ENCODE measurements at places on chromosomes 7 and 10.

DNA sequence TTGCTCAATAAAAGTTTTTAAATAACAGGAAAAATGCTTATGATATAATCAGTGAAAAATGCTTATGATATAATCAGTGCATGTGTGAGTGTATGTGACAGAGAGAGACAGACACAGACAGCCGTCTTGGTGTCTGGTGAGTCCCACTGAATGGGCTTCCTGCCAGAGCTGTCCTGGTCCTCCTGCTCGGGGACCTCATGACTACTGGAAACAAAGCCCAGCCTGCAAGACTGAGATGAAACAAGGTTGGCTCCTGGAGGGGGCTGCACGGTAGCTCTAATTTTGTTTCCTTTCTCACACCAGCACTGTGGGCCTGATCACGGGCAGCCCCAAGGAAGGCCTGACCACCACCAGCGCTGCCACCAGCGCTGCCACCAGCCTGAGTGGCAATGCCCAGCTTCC is 57.3 kb downstream of the NRP1 start:
- DNase-seq = no peak

- no peak for DNase-seq
These were observed 145.4 kb downstream of the LRRC4 start for GRCh38 chr7:127885843-127886242.

DNA sequence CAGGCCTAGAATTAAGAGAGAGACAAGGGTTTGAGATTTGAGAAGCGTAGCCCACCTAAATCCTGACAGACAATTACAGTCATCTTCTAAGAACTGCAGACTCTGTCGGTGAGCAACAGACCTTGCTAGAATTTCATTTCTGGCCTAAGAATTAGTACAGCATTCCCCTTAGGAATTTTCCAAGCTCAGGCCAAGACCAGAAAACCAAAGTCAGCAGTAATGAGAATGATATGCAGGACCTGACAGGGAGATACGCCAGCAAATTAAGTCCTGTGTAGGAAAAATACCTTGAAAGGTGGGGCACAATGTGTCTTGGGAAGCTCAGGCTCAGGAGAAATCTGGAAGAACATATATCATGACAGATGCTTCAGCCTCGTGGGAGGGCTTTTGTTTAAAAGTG is 52.7 kb upstream of the HERPUD2 start:
- DNase-seq = no peak

DNA sequence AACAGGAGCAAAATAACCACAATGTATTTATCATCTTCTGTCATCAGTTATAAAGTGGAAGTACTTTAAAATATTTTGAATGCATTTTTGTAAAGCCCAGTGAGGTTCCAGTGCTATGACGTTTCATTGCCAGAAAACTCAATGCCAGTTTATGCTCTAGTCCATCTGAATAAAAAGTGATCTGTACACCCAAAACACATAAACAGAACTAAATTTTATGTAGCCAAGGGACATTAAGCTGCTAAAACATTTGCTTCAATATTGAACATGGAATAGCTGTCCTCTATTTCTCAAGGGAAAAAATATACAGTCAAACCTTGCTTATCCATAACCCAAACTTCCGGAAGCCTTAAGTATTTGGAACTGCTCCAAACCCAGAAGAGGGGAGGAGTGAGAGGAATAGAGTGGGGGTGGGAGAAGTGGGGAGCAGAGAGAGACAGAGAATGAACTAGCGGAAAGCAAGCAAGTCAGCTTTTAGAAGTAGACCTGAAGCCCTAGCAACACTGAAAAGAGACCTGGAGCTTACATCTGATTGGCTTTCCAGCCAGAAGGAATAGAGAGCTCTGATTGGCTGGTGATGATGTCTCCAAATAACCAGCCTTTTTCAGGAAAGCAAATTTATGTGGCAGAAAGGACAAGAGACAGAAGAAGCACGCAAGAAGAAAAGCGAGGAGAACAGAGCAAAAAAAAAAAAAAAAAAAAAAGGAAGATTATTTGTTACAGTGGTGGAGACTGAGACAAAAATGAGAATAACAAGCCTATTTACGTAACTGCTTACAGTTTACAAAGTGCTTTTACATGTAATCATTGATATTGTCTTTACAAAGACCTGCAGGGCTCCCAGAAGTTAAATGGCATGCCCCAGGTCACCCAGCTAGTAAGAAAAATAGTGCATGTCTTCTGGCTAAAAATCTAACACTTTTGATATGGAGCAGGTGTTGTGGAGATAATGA is 196.0 kb downstream of the RNLS start:
- DNase-seq = peak; percentile 4

GRCh38 chr10:24483701-24484100 is 240.0 kb downstream of the ARHGAP21 start:
- no peak for DNase-seq

GRCh38 chr7:154804449-154804848 is 198.5 kb downstream of the PAXIP1 start:
- DNase-seq = no peak

- DNase-seq = no peak
These were observed 21.5 kb upstream of the CRHR2 start for GRCh38 chr7:30703756-30704155.

GRCh38 chr7:75662579-75663301 is 76.0 kb downstream of the HIP1 start:
- no peak for DNase-seq

GRCh38 chr7:105439174-105439893 is 50.6 kb upstream of the SRPK2 start:
- no peak for DNase-seq

DNA sequence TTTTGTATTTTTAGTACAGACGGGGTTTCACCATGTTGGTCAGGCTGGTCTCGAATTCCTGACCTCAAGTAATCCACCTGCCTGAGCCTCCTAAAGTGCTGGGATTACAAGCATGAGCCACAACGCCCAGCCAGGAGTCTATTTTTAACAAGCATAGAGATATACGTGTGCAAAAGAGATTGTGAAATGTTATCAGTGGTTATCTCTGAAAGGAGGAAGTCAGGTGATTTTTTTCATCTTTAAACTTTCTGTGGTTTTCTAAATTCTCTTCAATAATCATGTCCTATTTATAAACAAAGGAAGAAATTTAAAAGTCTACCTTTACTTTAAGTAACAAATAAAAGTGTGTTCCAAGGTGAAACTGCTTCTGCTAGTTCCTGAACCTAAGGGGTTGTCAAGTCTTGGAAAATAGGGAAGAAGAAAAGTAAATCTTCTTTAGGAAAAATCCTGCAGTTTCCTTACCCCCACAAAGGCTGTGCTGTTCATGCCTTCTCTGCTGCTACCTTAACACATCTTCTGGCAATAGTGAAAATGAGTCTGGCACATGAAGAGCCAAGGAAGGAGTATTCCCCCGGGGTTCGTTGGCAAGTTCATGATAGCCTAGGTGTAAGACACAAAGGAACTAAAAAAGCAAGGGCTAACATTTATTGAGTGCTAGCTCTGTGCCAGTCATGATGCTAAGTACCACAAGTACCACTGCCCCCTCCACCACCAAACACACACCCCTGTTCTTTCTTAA is 51.1 kb downstream of the CYP26A1 start:
- no peak for DNase-seq

- no peak for DNase-seq
These were observed 18.4 kb downstream of the TSPAN14 start for GRCh38 chr10:80472234-80473095.

- DNase-seq = no peak
These were observed 42.9 kb upstream of the ZNF716 start for GRCh38 chr7:57407125-57407524.

DNA sequence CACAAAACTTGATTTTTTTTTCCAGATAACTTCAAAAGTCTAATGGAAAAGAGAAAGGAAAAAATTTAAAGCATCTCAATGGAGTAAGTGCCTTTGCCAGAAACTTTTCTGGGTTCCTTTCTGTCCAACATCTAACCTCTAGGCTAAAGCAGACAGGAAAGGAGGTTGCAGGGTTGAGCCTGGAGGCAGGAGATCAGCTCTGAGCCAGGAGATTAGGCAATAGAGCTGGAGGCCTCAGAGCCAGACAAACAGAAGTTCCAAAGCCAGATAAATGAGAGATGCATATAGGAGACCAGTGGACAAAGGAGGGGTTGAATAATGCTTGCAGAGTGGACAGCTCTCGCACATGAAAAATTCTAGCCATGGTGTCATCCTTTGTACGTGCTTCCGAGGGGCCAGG is 42.9 kb downstream of the CHN2 start:
- DNase-seq = no peak

GRCh38 chr10:115942101-115942500 is 330.9 kb downstream of the GFRA1 start:
- no peak for DNase-seq

DNA sequence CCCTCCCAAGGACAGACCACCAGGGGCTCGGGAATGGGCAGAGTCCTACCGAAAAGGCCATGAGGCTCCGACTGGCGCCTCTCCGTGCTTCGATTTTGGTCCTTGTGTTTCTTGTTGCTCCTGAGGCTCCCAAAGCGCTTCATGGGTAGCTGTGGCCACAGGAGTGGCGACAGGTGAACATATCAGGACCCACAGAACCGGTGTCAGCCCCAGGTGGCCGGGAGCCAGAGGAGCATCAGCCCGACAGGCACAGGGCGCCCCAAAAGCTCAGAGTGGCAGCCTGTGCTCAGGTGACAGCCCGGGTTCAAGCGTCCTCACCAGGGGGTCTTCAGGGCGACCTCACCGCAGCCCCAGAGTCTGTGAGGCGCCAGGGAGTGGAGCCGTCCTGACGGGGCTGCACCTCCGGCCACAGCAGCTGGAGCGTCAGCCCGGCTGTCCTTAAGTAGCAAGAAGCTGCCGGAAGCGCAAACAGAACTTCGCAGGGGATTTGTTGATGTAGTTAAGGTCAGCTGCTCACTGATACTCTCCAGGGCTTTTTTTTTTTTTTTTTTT is 141.0 kb downstream of the PRKAG2 start:
- no peak for DNase-seq

DNA sequence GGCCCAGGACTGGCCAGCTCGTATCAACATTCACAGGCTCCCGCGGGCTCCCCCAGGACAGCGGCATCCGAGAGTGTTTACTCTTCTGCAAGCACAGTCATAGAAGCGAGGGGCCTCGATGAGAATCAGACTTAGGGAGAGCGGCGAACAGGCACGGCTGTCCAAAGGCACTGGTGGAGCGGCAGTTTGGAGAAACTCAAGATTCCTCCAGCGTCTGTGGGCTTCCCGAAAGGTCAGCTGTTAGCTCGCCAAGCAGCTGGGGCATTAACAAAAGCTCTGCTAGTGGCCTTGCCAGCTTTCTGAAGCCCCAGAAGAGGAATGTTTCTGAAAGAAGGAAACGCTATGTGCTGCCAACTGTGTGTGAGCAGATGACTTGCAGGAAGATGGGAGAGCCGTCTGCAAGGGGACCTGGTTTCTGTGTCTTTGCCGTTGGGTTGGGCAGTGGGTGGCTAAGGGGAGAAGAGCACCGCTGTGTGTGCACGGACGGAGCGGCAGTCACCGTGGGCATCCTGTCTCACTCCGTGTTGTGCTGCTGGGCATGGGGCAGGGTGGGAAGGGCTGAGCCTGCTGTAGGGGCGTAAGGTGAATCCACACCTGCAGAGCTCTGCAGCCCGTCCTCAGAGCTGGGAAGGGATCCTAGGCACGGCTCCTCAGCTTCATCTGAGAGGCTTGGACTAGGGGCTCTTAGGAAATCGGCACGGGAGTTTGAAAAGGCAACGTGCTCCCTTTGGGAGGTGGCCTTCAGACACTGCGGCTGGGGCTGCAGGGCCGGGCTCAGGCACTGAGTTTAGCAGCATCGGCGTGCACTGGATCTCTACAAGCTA is 42.1 kb downstream of the AMZ1 start:
- no peak for DNase-seq

DNA sequence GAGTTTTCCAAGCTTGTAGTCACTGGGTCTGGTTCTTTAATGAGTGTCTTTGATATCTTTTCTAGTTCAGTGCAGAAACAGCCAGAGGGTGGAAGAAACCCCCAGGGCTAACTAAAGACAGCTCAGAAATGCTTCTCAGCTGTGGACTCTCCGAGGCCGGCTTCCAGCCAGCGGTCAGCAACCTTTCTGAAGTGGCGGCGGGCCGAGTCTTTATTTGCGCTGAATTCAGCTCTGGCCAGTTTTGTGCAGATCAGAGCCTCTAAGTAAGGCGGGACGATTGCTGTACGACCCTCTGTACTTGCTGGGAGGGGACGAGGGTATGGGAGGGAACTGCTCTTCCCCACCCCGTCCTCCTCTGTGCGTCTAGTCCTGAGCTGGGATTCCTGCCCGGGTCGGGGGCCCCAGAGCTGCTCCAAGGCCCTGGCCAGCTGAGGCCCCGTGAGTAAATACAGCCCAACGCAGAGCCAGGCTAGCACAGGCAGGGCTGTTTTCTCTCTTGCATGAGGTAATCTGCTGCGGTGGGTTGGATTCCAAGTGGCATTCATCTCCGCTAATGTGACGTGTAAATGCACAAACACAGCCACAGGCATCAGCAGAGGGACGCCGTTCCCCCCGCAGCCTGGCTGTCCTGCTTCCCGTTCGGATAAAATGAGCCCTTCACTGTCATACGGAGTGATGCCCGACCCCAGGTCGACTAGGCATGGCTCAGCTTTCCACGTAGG is 159.8 kb downstream of the PIP4K2A start:
- DNase-seq = peak; percentile 25

DNA sequence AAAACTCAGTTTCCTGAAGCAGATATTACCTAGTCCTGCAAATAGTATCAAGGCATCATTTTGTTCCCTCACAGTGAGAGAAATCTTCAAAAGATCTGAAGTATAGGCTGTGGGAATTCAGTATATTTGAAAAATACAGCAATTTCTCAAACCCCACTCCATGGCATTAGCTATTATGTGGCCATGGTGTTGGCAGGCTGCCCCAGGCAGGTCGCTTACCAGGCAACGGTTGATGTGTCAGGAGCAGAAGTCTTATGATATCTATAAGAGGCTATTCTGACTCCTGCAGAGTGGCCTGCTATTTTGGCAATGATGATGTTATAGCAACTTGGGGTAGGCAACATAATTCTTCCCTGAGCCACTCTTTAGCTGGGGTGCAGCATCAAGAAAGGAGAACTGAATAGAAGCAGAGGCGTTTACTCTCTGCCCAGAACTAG is 187.9 kb downstream of the PLXDC2 start:
- DNase-seq = no peak

GRCh38 chr10:96842896-96843723 is 11.0 kb downstream of the LCOR start:
- DNase-seq = no peak

- DNase-seq = no peak
These were observed 48.8 kb upstream of the RASGEF1A start for GRCh38 chr10:43315535-43316207.

DNA sequence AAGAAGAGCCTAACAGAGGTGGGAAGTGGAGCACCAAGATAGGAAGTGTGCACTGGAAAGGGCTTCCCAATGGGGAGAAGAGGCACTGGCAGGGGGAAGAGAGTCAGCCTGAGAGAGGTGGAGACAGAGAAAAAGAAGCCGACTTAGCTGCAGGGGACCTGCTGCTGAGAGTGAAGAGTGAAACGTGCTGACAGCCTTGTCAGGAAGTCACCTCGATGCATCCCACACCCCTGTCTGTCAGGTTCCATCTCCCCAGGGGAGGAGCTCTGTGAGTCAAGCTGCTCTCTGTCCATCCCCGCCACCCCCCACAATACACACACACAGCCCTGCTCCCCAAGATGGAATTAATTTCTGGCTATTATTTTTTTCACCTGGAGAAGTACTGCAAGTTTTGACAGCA is 14.0 kb downstream of the KAZALD1 start:
- no peak for DNase-seq

Data from neural crest cell (in vitro differentiated cells).